ENCODE measurements at places on chromosomes 5 and 9. TPM values are rescaled to one million over a fixed set of nuclear protein-coding genes. Genes with fewer than 3 reads are reported as not detected.

PKD2L2 gene
- not detected for total RNA-seq

IL5 gene
- total RNA-seq: not detected

MARCHF6 gene
- total RNA-seq: 103 TPM

GABRP gene
- not detected for total RNA-seq

NFX1 gene
- 34.9 TPM for total RNA-seq

BNC2 gene
- under 0.01 TPM for total RNA-seq

FAM81B gene
- total RNA-seq: not detected

NUTM2G gene
- total RNA-seq: not detected

NKD2 gene
- total RNA-seq: 1.3 TPM

SLC36A2 gene
- total RNA-seq: not detected

TAF1L gene
- under 0.01 TPM for total RNA-seq

GARIN3 gene
- not detected for total RNA-seq

GARNL3 gene
- 3.4 TPM for total RNA-seq

GPR150 gene
- 0.21 TPM for total RNA-seq

DTWD2 gene
- total RNA-seq: 7.8 TPM

LNPEP gene
- total RNA-seq: 55.7 TPM

CYSTM1 gene
- 43.7 TPM for total RNA-seq

IFNA21 gene
- total RNA-seq: not detected

PCDHB11 gene
- 0.85 TPM for total RNA-seq

PCDHB7 gene
- total RNA-seq: not detected

SLC6A7 gene
- total RNA-seq: not detected

SLC1A3 gene
- 16.9 TPM for total RNA-seq

FLT4 gene
- not detected for total RNA-seq

CORO2A gene
- 35.5 TPM for total RNA-seq

PCDH12 gene
- 0.34 TPM for total RNA-seq

GNA14 gene
- total RNA-seq: not detected

C5 gene
- 1.6 TPM for total RNA-seq

FOXD4L3 gene
- 0.21 TPM for total RNA-seq

OGN gene
- not detected for total RNA-seq

SLC23A1 gene
- total RNA-seq: under 0.01 TPM

PLEKHG4B gene
- total RNA-seq: not detected

F2RL2 gene
- not detected for total RNA-seq

EPB41L4B gene
- 55.7 TPM for total RNA-seq

TAF11L5 gene
- not detected for total RNA-seq

IFNE gene
- total RNA-seq: 3.4 TPM

CARTPT gene
- not detected for total RNA-seq

RAPGEF1 gene
- total RNA-seq: 18.8 TPM

ZFP37 gene
- 0.68 TPM for total RNA-seq

GPX3 gene
- 63.4 TPM for total RNA-seq

IFNA17 gene
- not detected for total RNA-seq

SPINK6 gene
- total RNA-seq: not detected

RASGRF2 gene
- total RNA-seq: 1.0 TPM

Data from nasal cavity respiratory epithelium epithelial cell of viscerocranial mucosa (primary cell).